Pancreas (tissue), 10 donors: ENCODE measurements at places on chromosomes 3 and 15. TPM values are rescaled to one million over a fixed set of nuclear protein-coding genes. Genes with fewer than 3 reads are reported as not detected.

GRCh38 chr3:58874248-58874741 is 175.5 kb downstream of the CFAP20DC start:
- no peaks in the 10 kb centered on the region for H3K4me1 ChIP-seq
- no peak overlapping the region for H3K4me3 ChIP-seq
- no peaks in the 10 kb centered on the region for H3K36me3 ChIP-seq
- no peaks in the 10 kb centered on the region for H3K27me3 ChIP-seq
- no peak for DNase-seq

GRCh38 chr3:55974421-55975165 is 487.5 kb upstream of the WNT5A start:
- H3K36me3 ChIP-seq: no peaks in the 10 kb centered on the region
- no peak overlapping the region for H3K27ac ChIP-seq
- H3K4me3 ChIP-seq: no peak overlapping the region

DNA sequence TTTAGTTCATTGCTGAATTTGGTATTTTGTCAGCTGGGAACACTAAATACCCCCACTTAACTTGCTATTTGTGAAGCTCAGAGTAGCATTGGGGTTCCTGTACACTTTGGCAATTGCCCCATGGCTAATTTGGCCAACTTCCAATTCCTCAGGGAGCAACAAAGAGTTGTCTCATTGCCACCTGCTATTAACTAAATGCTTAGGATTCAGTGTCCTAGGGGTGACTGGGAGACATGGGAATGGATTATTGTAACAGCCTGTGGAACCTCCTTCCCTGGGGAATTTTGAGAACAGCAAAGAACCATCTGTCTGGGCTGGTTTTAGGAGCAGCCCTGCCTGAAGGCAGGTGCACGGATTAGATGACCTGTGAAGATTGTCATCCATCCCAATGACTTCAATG is 437.4 kb upstream of the TPRG1 start:
- H3K4me3 ChIP-seq: no peak overlapping the region
- no peaks in the 10 kb centered on the region for H3K27me3 ChIP-seq
- H3K27ac ChIP-seq: no peak overlapping the region
- no peaks in the 10 kb centered on the region for H3K36me3 ChIP-seq
- DNase-seq: no peak

The GOLGA6D gene
- not detected for total RNA-seq

DNA sequence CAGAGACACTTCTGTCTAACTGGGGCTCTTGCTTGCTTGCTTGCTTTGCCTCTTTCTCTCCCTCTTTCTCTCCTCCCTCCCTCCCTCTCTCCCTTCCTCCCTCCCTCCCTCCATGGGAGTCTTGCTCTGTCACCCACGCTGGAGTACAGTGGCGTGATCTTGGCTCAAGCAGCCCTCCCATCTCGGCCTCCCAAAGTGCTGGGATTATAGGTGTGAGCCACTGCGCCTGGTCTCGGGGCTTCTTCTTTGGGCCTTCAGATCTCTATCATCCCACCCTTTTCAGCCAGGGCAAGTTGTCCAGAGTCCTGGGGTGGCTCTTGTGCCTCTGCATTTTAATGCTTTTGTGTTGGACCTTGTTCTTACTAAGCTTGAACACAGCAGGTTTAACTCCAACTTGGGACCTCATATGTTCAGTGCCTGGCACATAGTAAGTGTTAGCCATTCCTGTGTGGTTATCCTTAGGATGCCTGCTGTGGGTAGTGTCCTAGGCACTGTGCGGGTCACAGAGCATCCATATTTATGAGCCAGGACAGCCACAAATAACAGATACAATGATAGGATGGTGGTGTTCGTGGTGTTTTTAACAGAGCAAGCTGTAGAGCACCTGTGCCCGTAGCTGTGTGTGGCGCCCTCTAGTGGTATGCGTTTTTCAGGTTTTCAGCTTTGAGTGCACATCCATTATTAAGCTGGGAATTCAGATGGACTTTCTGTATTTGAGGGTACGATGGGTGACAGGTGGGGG is 75.1 kb downstream of the CCK start:
- H3K4me1 ChIP-seq: no peaks in the 10 kb centered on the region
- no peak overlapping the region for H3K4me3 ChIP-seq
- H3K27ac ChIP-seq: no peak overlapping the region
- DNase-seq: peak; percentile 60
- H3K27me3 ChIP-seq: no peaks in the 10 kb centered on the region

DNA sequence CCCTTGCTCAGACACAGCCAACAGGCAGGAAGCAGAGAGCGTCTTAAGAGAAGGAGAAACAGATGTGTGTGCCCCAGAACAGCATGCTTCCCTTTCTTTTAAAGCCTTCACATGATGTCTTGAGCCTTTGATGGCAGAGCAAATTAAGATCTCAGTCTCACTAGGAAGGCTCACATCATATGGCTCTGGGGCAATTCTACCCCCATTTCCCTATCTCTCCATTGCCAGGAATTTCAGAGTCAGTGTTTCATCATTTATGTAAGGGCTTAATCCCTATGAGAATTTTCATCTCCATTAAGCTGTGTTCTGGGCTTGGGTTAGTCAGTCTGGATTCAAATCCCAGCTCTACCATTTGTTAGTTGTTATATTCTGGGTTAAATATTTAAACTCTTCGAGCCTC is 41.4 kb upstream of the GLCE start:
- no peak for DNase-seq
- no peak overlapping the region for H3K27ac ChIP-seq

DNA sequence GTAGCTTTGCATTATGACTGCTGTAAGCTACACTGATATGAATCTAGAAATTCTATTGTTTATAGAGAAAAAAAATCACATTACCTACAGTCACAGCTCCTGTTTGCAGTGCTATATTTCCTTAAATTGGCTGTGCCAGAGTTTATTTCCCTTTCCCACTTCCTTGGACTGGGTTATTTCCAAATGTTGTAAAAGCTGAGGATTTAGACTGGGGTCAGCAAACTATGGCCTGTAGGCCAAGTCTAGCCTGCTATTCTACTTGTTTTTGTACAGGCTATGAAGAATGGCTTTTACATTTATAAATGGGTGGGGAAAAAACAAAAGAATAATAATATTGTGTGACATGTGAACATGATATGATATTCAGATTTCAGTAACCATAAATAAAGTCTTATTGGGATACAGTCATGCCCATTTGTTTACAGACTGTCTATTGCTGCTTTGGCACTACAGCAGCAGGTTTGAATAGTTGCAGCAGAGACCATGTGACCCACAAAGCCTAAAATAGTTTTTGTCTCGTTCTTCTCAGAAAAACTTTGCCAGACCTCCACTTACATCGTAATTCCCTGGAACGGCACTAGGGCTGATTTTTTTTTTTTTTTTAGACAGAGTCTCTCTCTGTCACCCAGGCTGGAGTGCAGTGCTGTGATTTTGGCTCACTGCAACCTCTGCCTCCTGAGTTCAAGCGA is 7.8 kb downstream of the GLDN start:
- H3K4me3 ChIP-seq: no peak overlapping the region
- H3K27me3 ChIP-seq: no peaks in the 10 kb centered on the region
- no peaks in the 10 kb centered on the region for H3K36me3 ChIP-seq
- H3K27ac ChIP-seq: no peak overlapping the region
- DNase-seq: no peak

DNA sequence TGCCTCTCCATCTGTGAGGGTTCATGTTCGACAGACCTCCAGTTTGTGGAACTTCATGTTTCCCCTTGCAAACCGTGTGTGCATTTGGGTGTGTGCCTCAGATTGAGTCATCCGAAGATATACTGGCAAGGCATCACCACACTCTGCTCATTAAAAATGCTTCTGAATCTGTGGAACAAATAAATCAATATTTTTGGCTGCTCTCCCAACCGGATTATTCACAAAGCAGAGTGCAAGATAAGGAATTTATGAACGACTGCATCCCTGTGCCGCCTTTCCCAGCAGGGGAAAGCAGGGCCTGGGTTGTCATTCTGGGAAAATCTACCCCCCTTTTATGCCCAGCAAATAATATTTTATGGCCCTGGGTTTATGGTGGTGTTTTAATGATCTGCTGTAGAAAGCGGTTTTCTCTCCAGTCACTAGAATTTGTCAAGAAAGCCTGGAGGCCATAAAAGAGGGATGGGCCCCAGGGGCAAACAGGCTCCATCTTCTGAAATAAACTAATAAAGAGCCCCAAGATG is 4.2 kb upstream of the WNT5A start:
- no peaks in the 10 kb centered on the region for H3K36me3 ChIP-seq
- H3K27ac ChIP-seq: no peak overlapping the region
- peak; percentile 21 for DNase-seq
- H3K27me3 ChIP-seq: no peaks in the 10 kb centered on the region
- no peak overlapping the region for H3K4me3 ChIP-seq

- no peak overlapping the region for H3K4me3 ChIP-seq
- no peaks in the 10 kb centered on the region for H3K4me1 ChIP-seq
- H3K36me3 ChIP-seq: no peaks in the 10 kb centered on the region
- DNase-seq: no peak
- no peaks in the 10 kb centered on the region for H3K27me3 ChIP-seq
- no peak overlapping the region for H3K27ac ChIP-seq
Observed at GRCh38 chr3:79871656-79872055, 103.9 kb upstream of the ROBO1 start.

The TMEM207 gene
- not detected for total RNA-seq

The GP9 gene
- not detected for total RNA-seq

The TIMP4 gene
- total RNA-seq: 4.6 TPM

- no peaks in the 10 kb centered on the region for H3K4me1 ChIP-seq
- H3K27me3 ChIP-seq: no peaks in the 10 kb centered on the region
- H3K27ac ChIP-seq: no peak overlapping the region
Observed at GRCh38 chr3:159936541-159936940, 52.1 kb upstream of the IL12A start.

DNA sequence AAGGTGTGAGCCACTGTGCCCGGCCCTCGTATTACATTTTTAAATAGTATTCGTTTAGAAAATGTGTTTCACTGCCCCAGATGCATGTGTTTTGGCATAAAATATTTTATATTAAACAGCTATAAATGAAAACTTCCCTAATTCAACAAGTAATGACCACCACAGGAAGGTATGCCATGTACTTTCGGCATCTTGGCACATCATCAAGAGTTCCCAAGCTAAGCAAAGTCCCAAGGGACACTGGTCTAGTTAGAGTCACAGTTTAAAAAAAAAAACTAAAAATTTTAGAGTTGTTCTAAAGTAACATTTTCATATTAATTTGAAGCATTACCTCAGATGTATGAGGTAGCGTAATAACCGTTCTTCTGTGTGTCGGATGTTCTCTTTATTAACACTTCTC is 15.6 kb upstream of the ARPP19 start:
- H3K27me3 ChIP-seq: no peaks in the 10 kb centered on the region
- no peaks in the 10 kb centered on the region for H3K4me1 ChIP-seq
- H3K4me3 ChIP-seq: no peak overlapping the region
- DNase-seq: no peak
- no peak overlapping the region for H3K27ac ChIP-seq

GRCh38 chr3:101943029-101943428 is 93.7 kb downstream of the NFKBIZ start:
- no peaks in the 10 kb centered on the region for H3K4me1 ChIP-seq
- H3K4me3 ChIP-seq: no peak overlapping the region
- H3K27me3 ChIP-seq: no peaks in the 10 kb centered on the region

The NFKBIZ gene
- 30.3 TPM for total RNA-seq

GRCh38 chr3:134432236-134432635 is 53.5 kb downstream of the ANAPC13 start:
- DNase-seq: no peak
- H3K36me3 ChIP-seq: no peaks in the 10 kb centered on the region
- H3K27ac ChIP-seq: no peak overlapping the region
- H3K4me3 ChIP-seq: no peak overlapping the region
- no peaks in the 10 kb centered on the region for H3K4me1 ChIP-seq

The P2RY14 gene
- total RNA-seq: 0.09 TPM

The ATP10A gene
- 0.04 TPM for total RNA-seq

DNA sequence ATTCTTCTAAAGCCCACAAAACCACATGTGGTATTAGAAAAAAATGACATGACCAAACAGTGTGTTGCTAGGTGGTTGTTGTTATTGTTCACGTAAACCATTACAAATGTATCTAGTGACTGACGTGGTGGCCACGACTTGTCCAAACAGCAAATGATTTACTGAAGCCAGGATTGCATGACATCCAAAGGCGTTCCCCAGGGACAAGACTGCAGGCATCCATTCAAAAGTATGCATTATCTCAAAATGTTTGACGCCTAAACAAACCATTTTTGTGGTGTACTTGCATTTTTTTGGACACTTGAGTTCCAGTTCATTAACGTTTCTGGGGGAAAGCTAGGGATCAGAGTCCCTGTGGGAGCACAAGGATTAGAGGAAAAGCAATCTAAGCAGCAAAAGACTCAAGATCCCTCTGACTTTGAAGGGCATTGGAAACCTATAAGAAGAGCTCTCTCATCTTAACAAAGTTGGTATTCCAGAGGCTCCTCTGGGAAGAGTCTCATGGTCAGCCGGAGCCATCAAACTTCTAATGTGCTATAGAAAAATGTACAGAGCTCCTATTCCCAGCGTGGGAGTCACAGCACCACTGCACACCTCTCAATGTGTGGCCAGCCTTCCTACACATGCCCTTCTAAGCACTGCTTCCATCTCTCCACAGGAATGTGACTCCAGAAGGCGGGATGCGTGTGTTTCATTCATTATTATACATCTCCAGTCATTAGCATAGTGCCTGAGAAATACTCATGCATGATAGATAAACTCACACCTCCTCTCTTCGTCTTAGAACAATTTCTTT is 62.9 kb downstream of the FBN1 start:
- no peaks in the 10 kb centered on the region for H3K27me3 ChIP-seq
- no peaks in the 10 kb centered on the region for H3K4me1 ChIP-seq
- no peak for DNase-seq

The CHRFAM7A gene
- total RNA-seq: 2.1 TPM

- peaks cover 34% of the 10 kb centered on the region for H3K4me1 ChIP-seq
- H3K27me3 ChIP-seq: no peaks in the 10 kb centered on the region
- no peak overlapping the region for H3K4me3 ChIP-seq
- DNase-seq: no peak
Observed at GRCh38 chr3:31567036-31567435, 34.3 kb downstream of the STT3B start.
